ENCODE measurements at places on chromosomes 5 and 9.

DNA sequence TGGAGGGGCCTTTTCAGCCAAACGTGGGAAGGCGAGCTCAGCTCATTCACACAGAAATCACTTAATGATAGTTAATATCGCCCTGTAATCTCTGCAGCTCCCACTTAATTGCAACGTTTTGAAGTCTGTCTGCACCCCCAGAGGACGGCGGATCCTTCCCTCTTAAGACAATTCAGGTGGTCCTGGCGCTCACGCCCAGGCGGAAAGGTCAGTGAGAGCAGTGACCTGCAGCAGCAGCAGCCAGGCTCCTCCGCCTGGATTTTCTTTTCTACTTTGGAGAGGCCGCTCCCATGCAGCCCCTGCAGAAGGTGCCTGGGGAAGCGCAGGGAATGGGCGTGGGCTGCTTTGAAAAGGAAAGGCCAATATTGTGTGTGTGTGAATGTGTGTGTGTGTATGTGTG is 400.9 kb upstream of the IRX1 start:
- DNase-seq, result no peak

GRCh38 chr9:124869986-124870560 is 8.1 kb downstream of the ARPC5L start:
- DNase-seq, result no peak

DNA sequence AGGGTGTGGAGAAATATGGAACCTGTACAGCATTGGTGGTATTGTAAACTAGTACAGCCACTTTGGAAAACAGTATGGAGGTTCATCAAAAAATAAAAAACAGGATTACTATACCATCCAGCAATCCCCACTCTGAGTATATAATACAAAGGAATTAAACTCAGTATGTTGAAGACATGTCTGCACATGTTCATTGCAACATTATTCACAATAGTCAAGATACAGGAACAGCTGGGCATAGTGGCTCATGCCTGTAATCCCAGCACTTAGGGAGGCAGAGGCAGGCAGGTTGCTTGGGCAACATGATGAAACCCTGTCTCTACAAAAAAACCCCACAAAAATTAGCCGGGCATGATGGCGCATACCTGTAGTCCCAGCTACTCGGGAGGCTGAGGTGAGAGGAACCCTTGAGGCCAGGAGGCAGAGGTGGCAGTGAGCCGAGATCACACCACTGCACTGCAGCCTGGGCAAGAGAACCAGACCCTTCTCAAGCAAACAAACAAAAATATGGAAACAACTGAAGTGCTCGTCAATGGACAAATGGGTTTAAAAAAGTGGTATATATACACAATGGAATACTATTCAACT is 63.6 kb downstream of the TMEM174 start:
- DNase-seq, result no peak

DNA sequence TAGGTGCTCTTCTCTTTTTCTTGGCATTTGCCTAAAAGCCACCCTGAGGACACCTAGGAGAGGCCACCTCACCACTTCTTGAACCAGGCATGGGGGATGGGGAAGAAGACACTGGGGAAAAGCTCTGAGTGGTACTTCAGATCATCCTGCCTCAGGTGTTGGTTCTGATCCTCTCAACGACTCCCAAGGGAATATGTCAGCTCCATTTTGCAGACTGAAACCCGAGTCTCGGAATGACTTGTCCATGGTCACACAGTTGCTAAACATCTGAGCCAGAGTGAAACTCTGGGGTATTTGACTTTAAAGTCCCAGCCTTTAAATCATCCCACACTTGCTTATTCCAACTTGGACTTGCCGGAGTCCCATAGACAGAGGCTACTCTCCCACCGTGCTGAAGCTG is 120.6 kb upstream of the GABRP start:
- DNase-seq, result no peak

GRCh38 chr5:55994495-55994997 is at the start of gene IL6ST:
TSS of gene IL6ST (minus strand) at chr5:55994963. CDS start at chr5:55976278, 18,685 bp downstream.
- no peak for DNase-seq

GRCh38 chr9:34562135-34562745 is 27.3 kb downstream of the CNTFR start:
- DNase-seq, result no peak

DNA sequence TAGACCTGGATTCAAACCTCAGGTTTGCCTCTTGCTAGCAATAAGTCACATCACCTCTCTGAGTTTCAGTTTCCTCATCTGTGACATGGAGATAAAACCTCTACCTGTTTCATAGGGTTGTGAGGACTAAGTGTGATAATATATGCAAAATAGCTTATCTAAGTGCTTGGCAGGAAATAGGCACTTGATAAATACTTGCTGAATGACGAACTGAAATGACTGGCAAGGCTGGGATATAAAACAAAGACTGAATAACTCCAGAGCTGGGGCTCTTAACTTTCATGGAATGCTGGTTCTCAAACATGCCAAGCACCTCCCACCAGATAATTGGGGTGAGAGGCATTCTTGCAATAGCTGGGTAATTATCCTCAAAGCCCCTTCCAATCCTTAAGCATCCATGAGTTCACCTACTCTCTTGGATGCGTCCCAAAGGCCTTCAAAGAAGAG is 87.6 kb downstream of the ADRB2 start:
- no peak for DNase-seq

GRCh38 chr5:39283231-39283818 is 64.0 kb upstream of the FYB1 start:
- DNase-seq, result peak; percentile 54

DNA sequence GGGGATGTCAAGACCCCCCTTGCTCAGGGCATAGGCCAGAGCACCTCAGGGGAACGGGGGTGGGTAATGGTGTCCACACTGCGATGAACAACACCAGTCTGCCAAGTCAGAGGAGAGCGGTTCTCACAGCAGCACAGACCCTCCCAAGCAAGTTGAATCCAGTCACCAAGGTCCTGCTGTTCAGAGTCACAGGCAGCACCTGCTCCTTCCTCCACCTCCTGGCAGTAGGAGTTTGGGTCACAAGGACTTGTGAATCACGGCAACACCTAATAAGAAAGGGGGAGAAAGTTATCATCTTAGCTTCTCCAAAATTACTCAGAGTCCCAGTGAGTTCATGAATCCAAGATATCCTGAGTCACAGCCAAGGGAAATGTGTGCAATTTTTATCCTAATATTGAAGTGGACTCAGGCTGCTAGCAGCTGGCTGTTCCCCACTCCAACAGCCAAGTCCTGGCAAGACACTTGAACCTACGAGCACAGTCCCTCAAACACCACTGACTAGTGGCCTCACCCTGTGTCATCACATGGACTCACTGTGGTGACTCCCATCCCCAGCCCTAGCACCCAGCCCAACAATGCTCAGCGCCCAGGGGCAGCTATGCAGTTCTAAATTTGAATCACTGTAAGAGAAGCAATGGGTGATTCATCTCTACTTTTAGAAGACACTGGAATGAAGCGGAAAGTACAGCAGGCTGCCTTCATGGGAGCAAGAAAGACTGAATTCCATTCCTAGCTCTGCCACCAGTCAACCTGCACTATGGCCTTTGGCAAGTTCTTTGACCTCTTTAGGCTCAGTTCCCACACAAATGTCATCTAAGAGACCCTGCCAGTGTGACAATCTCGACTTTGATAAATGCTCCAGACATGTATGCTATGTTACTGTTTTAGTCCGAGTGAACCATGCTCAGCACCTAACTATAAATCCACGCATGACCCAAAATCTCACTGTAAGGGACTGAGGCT is 113.7 kb downstream of the KLHL3 start:
- DNase-seq, result no peak

DNA sequence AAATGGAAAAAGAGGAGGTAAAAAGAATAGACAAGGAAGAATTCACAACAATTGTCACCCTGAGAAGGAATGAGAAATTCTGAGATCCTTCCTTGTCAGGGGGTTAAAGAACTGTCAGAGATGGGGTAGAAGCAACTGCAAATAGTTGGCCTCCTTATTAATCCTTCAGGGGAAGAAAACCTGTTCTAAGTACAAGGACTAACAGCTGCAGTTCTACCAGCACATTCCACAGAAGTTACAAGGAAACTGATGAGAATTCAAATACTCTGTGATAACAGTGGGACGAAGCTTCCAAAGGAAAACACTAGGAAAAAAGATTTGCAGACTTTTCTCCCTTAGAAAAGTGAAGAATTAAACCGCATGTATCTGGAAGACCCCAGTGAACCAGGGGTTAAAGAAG is 93.7 kb downstream of the OR2K2 start:
- DNase-seq, result no peak

GRCh38 chr5:107670932-107671741 is at the start of gene EFNA5:
TSS of gene EFNA5 (minus strand) at chr5:107670937.
- no peak for DNase-seq

DNA sequence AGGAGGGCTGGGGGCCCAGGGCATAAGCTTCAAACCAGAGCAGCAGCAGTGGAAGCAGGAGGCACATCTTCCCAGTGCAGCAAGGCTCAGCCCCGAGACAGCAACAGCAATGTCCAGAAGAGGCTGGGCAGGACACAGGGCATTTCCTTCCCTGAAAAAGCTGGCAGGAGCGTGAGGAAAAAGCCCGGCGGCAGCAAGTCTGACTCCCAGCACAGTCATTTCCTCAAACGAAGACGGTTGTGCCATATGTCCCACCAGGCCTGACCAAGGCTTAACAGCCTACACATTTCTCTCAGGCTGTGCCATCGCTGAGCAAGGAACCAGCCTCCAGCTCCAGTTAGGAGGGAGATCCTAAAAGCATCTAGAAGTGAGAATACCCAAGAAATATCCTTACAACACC is 74.5 kb downstream of the APTX start:
- no peak for DNase-seq

- DNase-seq, result no peak
Measured at GRCh38 chr5:122394284-122394930, 82.4 kb downstream of the SNCAIP start.

DNA sequence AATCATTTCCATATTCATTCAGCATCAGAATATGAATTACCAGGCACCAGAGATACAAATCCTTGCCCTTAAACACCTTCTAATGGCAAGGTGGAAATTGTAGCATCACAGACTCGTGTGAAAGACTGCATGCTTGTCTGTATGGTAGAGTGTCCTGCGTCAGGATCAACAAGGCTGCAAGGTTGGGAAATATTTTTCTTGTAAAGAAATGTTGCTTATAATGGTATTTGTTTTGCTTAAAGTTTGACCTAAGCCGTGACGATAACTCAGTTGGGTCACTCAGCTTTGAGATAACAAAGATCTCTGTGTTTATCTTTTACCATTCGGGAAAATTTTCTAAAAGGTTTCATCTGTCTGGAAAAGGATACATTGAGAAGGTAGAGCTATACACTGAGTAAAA is 87.6 kb downstream of the BASP1 start:
- DNase-seq, result no peak

- DNase-seq, result no peak
Measured at GRCh38 chr9:32603914-32604852, 31.2 kb upstream of the NDUFB6 start.

DNA sequence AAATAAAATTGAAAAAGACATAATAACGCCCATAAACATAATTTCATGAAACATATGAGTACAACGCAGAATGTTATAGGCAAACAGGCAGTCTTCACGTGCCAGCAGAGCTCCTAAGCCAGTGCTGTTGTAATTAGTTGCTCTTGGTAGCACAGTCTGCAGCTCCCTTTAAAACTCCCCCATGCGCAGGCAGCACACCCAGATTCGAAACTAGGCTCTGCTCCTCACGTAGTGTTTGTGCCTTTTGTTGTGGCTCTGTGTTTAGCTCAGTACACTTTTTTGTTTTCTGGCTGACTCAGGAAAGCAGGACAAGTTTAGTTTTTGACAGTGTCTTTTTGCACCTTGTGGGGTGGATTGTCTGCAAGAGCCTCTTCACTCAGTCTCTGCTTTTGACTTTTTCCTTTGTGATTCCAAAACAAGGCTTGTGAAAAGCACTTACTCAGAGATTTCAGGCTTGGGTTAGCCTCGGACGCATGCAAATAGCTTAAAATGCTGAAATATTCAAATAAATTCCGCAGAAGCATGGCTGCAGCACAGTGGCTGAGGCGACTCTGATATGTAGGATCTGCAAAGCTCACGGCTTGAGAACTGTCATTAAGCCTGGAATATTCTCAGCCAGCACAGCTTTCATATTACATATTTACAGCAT is 113.6 kb downstream of the IRX1 start:
- no peak for DNase-seq

DNA sequence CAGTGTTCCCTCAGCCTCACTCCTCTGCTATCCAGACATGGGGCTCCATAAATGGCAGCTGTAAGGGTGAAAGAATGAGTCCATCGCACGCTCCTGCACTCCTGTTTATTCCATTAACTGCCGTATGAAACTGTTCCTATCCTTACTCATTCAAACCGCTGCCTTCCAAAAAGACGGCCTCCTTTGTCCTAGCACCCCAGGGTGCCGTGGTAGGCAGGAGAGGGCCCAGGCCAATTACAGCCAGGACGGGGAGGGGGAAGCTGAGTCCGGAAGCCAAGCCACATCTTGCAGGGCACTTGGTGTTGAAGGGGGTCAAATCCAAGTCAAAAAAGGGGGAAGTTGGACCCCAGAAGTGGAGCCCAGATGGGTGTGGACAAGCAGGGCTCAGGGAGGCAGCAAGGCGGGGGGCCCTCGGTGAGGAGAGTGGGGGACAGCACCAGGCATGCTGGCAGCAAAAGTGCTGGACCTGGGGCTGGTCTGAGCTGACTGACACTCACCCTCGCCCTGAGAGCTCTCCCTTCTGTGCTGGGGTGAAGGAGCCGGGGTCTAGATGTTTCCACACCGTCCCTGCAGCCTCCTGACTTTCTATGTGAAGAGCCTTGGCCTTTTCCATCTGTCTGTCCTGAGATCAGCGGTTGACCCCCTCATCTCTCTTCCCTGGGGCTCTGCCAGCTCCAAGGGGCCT is 63.3 kb downstream of the COL23A1 start:
- no peak for DNase-seq

GRCh38 chr5:133514456-133514855 is 97.9 kb downstream of the FSTL4 start:
- no peak for DNase-seq

- DNase-seq, result peak; percentile 46
Measured at GRCh38 chr9:131432597-131433301, 38.9 kb downstream of the PRRC2B start.

DNA sequence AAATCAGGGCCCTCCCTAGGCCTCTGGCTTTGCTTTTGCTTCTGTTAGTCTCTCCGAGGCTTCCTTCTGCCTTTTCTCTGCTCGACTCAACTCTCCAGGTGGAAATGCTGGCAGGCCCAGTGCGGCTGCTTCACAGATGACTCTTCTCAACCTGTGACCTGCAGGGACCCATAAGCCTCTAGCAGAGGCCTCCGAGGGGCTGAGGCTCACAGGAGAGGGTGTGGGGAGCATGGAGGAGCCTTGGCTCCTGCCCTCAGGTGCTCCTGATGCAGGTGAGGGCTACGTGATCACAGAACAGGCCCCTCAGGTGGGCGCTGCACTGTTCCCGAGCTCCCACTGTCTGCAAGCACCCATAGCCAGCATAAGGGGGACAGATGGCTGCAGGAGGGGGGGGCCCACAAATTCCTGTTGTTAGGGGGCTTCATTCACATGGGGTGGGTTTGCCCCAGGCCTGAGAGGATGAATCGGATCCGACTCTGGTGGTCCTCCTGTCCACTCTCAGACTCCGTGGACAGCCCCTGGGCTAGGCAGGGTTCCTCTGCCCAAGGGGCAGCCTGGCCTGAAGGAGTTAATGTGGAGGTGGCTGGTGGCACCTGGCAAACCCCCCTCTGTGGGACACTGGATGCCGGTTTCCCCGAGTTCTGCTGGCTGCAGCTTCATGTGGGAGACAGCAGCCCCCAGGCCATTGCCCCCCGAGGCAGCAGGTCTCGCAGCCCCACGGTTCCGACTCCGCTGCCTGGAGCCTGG is 10.9 kb upstream of the FCN2 start:
- no peak for DNase-seq

GRCh38 chr5:34487956-34488355 is 168.2 kb upstream of the RAI14 start:
- DNase-seq, result no peak

- DNase-seq, result no peak
Measured at GRCh38 chr5:155434681-155435080, 421.1 kb downstream of the KIF4B start.

- no peak for DNase-seq
Measured at GRCh38 chr5:5116956-5117355, 23.2 kb upstream of the ADAMTS16 start.
